Stimulated activated CD4-positive, alpha-beta T cell treated with anti-CD3 and anti-CD28 coated beads, TNF-alpha, amount 100 ng/mL, for 24 hours (primary cell): ENCODE measurements at places on chromosomes 11 and 22.

DNA sequence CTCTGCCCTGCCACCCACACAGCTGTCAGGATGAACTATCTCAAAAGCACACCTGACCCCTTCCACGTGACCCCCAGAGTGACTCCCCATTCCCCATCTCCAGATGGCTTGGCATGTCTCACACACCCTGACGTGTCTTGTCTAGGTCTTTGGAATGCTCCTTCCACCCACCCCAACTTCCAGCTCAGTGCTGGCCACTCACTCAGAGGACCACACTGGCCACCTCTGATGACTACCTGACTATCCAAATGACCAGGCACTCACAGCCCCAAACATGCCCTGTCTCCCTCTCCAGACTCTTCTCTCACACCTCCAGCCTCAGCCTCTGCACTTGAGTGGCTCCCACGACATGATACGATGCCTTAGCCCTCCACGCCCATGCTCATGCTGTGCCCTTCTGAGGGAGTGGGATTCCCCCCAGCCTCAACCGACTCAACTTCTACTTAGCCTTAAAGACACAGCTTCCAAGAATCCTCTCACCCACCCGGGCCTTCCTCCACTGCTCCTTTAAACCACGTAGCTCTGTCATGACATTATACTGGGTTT, 259.4 kb downstream of the BUD13 start:
- no peak for DNase-seq

DNA sequence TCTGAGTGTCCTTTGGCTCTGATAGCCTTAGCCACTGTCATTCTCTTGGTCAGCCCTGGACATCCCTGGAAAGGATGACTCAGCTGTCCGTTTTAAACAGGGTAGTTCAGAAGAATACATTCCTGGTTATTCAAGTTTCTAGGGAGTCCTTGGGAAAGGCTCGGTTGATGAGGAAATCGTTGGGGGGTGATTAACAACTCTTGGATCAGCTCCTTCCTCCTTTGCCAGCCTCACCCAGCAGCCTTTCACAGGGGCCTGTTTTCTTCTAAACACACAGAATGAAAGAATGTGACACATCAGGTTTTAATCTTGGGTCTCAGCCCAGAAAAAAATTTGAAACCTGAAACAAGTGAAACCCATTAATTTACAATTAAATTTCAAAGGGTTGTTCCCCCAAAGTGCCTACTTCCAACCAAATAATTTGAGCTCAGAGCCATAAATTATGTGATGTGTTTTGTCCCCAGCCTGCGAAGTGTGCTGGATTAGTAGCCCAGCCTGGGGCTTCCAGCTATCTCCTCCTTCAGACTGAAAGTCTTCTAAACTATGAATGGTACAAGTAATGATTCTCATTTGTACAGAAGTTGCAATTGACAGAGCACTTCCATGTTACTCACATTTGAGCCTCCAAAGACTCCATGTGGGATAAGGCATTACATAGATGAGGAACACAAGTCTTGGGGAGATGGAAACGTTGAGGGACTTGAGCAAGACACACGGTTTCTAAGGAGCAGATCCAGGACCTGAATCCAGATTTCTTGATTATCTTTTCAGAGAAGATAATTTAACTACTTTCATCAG, 19.3 kb upstream of the MRGPRX2 start:
- no peak for DNase-seq

DNA sequence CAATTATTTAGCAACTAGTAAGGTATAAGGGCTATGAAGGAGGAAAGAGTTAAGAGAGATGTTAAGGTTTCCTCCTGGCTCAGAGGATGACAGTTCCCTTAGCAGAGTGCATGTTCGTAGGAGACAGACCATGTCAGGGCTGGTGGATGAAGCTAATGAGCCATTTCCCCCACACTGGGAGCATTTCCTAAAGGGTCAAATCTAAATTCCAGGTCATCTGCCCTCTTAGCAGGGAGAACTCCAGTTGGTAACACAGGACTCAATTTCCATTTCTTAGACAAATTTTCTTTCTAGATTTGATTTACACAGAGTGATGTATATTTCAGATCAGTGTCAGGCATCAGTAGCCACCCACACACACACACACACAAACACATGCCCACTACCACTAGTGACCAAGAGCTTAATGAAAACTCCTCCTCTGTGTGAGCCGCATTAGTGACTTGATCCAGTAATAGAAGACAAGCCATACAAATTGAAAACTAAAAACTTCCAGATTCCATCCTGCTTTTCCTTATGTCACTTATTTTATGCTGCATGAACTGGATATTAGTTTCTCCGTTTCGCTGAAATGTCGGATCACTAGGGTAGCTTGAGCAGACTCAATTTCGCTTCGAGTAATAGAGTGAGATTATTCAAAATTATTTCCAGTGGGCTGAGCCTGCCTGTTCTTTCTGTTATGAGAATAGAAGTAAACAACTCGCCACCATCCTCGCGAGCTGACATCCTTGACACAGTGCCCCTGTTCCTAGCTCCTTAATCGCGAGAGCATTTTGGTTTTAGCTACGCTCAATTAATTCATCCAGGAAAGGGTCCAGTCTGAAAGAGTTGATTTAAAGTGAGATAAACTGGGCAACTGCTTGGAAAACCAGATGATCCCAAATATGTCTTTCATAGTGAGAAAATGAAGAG, 582.6 kb downstream of the SOX6 start:
- no peak for DNase-seq

GRCh38 chr11:266676-267439, 11.3 kb upstream of the NLRP6 start:
- DNase-seq = no peak

GRCh38 chr22:29213493-29213892, 7.8 kb downstream of the EMID1 start:
- DNase-seq = no peak

DNA sequence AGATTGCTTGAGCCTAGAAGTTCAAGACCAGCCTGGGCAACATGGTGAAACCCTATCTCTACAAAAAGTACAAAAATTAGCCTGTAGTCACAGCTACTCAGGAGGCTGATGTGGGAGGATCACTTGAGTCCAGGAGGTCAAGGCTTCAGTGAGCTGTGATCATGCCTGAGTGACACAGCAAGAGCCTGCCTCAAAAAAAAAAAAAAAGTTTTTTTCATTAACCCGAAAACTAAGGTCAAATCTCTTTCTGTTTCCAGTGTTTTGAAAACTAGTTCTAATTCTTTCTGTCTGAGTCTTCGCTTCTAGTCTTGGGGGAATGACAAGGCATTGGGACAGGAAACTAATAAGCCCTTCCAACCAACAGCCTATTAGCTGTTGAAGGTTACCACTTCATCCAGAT, 57.6 kb downstream of the LIF start:
- no peak for DNase-seq

DNA sequence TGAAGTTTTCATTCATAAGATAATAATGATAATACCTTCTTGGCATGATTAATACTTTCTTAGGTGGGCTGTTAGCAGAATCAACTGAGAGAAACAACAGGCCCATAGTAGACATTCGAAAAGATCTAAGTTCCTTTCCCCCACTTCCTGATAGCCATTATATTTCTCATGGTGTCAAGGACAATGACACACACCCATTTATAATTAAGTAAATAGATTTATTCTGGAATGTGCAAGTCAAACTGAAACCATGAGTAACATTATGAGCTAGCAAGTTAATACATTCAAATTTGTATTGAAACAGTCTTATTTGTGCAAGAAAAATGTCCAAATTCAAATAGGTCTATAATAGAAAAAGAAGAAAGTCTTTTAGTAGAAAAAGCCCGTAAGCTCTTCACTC, 301.1 kb downstream of the GUCY1A2 start:
- no peak for DNase-seq

GRCh38 chr11:120682332-120682649, 170.7 kb downstream of the GRIK4 start:
- no peak for DNase-seq

DNA sequence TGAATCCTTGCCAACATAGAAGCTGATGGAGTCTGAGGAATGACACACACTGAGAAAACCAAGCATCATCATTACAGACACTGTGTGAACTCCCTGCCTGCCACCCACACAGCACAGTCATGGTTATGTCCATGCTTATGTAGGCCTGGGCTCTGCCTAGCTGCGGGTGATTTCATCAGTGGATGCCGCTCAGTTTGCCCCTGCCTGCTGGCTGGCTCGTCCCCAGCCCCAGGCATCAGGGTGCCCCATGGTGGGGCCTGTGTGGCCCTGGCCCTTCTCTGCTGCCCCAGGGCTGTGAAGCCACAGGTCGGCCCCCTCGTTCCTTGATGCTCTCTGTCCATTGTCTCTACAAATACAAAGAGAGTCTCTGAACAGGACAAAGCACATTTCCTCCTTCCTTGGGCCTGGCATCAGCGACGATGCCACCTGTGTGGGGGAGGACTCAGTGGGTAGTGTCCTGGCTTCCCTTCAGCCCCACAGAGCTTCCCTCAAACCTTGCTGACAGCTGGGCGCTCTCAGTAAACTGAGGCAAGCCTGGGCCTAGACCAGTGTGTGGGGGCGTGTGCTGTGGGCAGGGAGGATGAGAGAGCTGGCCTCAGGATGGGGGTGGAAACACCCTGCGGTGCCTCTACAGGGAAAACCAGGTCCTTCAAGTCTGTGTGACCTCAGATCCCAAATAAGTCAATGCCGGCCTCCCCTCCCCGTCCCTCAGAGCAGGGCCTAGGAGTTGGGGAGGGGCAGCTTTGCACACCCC, 20.0 kb upstream of the TUB start:
- no peak for DNase-seq

- DNase-seq = no peak
Observed at GRCh38 chr11:35419184-35419829, at the start of gene SLC1A2. Gene SLC1A2 (minus strand): TSS chr11:35419558. CDS start chr11:35418966, 592 bp downstream.

DNA sequence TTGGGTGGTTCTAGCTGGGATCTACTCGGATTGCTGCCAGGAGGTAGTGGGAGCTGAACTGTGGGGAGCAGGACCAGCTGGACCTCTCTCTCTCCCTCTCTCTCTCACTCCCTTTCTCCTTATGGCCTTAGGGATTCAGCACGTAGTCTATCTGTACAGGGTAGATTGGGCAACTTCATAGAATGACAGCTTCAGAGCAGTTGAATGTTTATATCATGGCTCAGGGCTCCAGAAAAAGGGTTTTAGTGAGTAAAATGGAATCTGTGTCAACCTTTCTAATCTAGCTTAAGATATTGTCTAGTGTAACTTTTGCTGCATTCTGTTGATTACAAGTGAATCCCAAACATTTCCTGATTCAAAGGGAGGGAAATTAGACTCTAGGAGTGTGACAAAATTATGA, 127.7 kb upstream of the PDGFD start:
- no peak for DNase-seq

- no peak for DNase-seq
Observed at GRCh38 chr11:46521961-46522681, 71.7 kb downstream of the AMBRA1 start.

DNA sequence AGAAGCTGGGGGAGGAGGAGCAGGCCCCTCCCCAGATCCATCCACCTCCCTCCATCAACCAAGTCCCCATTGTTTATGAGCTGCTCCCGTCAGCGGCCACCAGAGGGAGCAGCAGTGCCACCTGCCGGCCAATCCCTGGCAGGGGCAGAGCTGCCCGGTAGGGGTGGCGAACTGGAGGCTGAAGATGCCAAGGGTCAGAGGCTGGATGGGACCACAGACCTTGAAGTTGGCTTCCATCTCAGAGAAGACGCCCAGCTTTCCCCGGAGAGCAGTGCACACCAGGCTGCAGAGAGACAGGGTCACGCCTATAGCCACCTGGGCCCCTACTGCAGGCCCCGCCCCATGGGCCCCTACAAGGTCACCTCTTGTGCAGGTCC, 3.6 kb downstream of the FIBP start:
- DNase-seq = peak; percentile 66

GRCh38 chr11:13786688-13787087, 118.2 kb downstream of the FAR1 start:
- no peak for DNase-seq

DNA sequence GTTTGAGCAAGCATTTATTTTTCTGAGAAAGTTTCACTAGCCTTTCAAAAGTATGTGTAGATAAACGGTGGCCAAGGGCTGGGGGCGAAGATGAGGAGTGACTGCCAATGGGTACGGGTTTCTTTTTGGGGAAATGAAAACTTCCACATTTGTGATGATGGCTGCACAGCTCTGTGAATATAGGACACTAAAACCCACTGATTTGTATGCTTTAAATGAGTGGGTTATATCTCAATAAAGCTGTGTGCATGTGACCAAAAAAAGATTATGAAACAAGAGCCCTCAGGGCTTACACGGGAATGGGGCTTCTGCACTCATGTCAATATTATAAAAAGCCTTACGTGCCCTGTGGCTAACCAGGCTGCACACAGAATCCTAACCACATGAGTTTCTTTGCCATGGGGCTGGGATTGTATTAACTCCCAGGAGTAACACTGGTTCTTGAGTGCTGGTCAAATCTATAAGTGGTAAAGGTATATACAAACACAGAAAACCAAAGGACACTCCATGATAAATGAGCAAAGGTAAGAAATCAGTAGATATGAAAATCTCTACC, 31.3 kb downstream of the ABCC8 start:
- DNase-seq = no peak

DNA sequence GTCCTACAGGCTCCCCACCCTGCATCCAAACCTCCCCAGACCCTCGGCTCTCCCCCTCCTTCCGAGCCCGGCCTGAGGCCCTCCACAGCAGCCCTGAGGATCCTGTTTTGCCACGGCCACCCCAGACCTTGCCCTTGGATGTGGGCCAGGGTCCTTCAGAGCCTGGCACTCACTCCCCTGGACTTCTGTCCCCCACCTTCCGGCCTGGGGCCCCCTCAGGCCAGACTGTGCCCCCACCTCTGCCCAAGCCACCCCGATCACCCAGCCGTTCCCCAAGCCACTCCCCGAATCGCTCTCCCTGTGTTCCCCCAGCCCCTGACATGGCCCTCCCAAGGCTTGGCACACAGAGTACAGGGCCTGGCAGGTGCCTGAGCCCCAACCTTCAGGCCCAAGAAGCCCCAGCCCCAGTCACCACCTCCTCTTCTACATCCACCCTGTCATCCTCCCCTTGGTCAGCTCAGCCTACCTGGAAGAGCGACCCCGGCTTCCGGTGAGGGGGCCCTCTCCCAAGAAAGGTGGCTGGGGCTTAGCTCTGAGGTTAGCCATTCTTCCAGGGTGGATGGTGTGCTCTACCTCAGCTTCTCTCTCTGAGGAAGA, 2.9 kb downstream of the INPP5J start:
- DNase-seq = no peak
